ENCODE measurements at places on chromosomes 13 and 19.

DNA sequence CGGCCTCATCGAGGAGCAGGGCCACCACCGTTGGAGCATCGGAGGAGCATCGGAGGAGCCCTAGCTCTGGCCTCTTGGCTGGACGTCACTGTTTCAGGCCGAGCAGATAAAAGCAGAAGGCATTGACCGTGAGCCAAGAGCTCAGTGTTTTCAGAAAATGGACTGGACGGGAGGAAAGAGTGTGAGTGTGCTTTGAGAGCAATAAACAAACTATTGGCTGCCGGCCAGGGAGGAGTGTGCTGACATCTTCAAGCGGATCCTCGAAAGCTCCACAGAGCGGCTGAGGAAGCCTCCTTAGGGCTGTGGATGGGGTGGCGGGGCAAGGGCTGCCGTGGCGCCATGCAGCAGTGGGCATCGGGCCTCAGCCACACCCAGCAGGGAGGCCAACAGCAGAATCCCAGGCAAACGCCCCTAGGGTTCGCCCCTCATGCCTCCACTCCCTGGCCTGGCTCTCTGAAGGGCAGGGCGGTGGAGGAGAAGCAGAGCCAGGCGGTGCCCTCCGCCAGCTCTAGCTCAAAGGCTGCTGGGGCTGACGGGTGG is 41.8 kb downstream of the IRS2 start:
- DNase-seq = peak; percentile 85

DNA sequence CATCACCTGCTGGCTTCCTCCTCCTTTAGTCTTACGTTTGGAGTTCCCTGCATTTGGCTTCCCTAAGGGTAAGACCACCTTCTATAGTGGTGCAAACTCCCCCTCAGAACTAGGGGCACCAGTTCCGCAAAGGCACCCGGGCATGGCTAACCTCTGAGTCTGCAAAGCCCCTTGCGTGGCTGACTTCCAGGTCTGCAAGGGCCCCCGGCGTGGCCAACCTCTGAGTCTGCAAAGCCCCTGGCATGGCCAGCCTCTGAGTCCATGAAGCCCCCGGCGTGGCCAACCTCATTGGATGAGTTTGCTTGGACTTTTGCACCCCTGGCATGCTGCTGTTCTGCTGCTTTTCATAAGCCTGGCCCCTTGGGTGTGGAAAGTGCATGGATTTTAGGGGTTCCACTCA is 5.1 kb downstream of the MCF2L start:
- DNase-seq = no peak

DNA sequence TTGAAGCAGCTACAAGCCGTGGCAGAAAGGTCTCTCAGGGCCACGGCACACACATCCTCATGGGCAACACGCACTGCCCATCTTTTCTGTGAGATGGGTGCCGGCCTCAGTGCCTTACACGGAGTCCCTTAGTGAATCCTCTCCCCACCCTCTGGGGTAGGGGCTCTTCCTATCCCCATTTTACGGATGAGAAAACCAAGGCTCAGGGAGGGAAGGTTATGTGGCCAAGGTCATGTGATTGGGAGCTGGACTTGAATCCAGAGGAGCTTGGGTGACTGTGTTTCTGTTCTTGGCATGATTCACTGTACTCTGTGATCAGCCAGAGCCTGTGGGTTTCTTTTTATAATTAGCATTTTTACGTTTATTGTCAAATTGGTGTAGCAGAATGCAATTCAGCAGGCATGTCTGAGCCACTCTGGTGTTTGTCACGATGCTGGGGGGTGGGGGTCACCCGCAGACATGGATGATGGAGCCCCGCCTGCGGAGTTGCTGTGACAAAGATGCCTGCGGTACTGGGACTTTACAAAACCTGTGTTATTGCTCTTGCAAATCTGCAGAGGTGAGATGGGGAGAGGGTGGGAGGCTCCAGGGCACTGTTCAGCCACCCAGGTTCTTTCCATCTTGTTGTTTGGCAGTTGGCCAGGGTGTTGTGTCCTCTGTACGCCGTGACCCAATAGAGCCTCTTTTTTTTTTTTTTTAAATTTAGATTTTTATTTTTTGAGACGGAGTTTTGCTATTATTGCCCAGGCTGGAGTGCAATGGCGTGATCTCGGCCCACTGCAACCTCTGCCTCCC is 4.5 kb downstream of the SCN1B start:
- DNase-seq = no peak

GRCh38 chr19:21148681-21149080 is 6.8 kb downstream of the ZNF431 start:
- no peak for DNase-seq

DNA sequence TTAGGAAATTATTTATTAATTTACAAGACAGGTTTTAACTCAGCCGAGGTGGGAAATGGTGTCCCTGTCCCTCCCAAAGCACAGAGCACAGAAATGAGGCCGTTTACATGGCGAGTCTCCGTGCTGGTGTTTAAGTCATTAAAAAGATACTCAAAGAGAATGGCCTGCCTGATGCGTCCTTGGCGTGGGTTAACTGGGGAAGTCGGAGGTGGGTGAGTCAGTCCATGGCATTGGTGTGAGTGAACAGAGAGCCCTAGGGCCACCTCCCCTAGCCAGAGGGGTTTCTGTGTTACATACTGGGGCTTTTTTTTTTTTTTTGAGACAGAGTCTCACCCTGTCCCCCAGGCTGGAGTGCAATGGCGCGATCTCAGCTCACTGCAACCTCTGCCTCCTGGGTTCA is 3.9 kb downstream of the FEM1A start:
- DNase-seq = no peak

DNA sequence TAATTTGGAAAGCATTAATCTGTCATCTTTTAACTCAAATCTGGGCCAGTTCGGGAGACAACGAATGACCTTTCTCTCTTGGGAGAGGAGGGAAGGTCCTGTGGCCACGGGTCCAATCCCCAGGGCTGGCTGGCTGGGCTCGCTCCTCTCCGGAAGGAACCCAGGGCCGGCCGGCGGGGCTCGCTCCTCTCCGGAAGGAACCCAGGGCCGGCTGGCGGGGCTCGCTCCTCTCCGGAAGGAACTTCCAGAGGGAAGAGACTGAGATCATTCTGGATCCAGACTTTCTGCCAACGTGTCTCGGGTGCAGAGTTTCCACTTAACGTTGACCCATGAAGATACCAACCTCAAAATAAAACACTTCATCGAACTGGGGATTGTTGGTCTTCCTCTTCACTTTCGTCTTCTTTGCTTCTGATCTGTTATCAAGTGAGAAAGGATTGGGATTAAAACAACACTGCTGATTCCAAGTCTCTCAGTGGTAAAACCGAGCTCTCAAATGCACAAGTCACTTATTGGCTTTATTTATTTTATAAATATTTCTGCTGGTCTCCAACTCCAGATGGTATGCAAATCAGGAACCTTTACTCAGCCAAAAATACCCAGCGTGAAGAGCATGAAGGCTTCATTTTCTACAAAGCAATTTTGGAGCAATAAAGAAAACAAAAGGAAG is 53.3 kb upstream of the C13orf46 start:
- DNase-seq = no peak

DNA sequence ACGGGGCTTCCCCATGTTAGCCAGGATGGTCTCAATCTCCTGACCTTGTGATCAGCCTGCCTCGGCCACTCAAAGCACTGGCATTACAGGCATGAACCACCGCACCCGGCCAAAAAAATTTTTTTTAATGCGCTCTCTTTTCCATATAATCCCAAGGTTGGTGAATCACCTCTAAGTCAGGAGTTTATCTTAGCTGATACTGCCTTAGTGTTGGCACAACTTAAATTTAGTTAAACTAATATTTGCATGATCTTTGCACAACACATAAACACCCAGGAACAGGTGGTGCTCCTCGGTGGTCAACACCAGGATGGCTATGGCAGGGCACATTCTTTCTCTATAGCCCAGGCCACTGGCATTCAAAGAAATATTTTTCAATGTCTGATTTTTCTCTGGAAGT is 24.1 kb upstream of the PSG7 start:
- no peak for DNase-seq

Data from NCI-H1105 (cell line).